Smooth muscle cell of bladder (primary cell): ENCODE measurements at places on chromosomes 6 and 20. TPM values are rescaled to one million over a fixed set of nuclear protein-coding genes. Genes with fewer than 3 reads are reported as not detected.

The ZSCAN9 gene
- 7.3 and 8.8 TPM in 2 replicates for total RNA-seq

The KLC4 gene
- total RNA-seq, result 15.5 and 18.7 TPM in 2 replicates

The RREB1 gene
- 12.1 and 14.3 TPM in 2 replicates for total RNA-seq

The EGFL8 gene
- 0.57 and 1.2 TPM in 2 replicates for total RNA-seq

The PBOV1 gene
- total RNA-seq, result not detected in 2 replicates

The DPPA5 gene
- total RNA-seq, result not detected in 2 replicates
